ENCODE measurements at places on chromosomes 4 and X. TPM values are rescaled to one million over a fixed set of nuclear protein-coding genes. Genes with fewer than 3 reads are reported as not detected.
A peak's percentile ranks its signal among the peaks of the same experiment; 100 is the strongest.

DNA sequence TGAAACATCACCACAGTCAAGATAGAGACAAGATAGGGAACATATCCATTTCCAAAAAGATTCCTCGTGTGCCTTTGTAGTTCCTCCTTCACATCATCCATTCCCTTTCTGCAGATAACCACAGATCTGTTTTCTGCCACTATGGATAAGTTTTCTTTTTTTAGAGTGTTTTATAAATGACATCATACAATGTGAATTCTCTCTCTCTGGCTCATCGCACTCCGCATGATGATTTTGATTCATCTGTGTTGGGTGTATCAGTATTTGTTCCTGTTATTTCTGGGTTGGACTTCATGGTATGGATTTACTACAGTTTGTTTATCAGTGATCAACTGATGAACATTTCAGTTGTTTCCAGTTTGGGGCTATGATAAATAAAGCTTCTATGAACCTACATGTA lies 23.2 kb upstream of the ANXA3 start:
- no peak for DNase-seq

DNA sequence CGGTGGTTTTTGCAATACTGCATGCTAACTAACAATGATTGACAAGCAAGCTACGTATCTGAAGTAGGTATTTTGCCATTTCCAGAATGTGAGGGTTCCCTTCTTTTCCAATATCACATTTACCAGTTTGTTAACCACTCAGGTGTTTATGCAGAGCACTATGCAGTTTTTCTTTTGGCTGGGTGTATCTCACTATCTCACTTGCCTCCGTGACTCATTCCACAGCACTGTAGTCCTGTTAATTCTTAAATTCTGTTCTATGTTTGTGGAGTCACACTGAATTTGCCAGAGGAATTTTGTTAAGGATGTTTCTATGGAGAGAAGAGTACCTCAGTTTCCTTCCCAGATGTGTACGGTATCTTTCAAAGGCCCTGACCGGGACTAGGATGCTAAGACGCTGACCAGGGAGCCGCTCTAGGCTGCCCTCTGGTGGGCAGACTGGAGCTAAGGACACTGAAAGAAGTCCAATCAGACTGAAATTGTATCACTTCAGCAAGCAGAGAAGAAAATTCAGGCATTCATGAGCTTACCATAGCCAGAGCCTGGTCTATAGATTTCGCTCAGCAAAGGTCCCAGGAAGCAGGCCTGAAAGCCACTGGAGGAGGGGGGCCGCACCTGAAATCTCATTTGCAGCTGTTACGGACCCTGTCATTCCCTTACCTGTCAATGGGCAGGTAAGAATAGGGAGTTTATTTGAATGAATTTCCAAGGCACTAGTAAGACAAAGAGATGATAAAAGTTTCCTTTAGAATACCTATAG lies 388.4 kb upstream of the SPOCK3 start:
- peak; percentile 44 for DNase-seq

GRCh38 chrX:153848325-153848724 lies 18.0 kb upstream of the PDZD4 start:
- DNase-seq: no peak

- no peak for DNase-seq
Measured at GRCh38 chr4:67207941-67208441, 337.3 kb downstream of the CENPC start.

Gene MAGEE1
- 6.5 TPM for polyA plus RNA-seq

Gene TLR3
- 11.4 TPM for polyA plus RNA-seq

Gene CT47A7
- not detected for polyA plus RNA-seq

Gene GUCY1A1
- polyA plus RNA-seq: 96.7 TPM
